Aorta (tissue), 5 donors: ENCODE measurements at places on chromosomes 7 and 10.
A peak's percentile ranks its signal among the peaks of the same experiment; 100 is the strongest.

DNA sequence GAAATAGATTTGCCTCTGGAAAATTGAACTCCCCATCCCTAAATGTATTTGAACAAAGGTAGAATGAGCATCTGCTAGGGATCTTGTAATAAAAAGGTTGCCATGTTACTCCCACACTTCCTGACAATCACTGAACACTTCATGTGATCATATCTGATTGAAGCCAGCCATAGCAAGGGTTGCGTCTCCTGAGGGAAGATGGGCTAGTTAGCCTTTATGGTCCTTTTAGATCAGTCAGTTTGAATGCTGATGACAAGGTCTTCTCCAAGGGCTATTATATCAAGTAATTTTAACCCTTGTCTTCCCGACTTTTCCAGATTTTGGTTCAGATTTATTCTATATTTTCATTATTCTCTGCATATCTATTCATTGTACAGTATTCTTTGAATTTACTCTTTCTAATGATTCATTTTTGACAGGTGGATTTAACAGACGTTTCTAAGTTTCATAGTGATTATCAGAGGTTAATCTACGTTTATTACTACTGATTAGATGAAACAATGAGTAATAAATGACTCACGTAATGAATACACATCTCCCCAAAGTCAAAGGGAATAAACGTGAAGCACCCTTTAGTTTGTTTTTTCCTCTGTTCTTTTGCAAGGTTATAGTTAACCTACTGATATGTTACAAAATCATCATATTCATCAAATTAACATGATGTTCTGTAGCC lies 28.1 kb downstream of the CSGALNACT2 start:
- DNase-seq, result no peak

DNA sequence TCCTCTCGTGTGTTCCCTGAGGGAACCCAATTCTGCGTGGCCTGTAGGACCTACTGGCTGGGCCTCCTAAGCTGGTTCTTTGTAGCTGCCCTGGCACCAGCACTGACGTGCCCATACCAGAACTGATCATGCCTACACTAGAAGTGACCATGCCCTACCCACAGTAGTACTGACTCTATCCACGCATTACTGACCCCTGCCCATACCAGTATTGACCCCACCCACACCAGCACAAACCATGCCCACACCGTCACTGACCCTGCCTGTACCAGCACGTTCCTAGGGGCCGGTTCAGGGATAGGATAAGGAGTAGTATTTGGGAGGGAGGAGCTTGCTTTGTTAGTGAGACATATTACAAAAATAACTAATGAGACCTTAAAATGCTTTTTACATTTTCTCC lies 88.0 kb downstream of the DOCK1 start:
- no peak for DNase-seq

DNA sequence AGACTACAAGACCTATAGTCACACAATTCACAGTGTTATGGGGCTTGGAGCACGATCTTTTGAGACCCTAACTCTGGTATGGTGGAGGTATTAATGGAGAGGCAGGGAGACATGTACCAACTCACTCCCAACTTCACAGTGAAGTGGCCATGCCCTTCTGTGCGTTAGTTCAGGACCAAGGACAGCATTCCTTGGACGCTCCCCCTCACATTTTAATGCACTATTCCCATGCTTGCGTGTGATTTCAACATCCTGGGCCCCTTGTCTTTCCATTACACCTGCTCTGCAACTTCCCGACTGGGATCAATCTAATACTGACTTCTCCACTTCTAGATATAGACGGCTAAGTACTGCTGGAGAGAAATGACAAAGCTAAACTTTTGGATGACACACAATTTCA lies 72.7 kb downstream of the PLCE1 start:
- DNase-seq, result no peak

GRCh38 chr10:118607768-118608354 lies 12.4 kb upstream of the PRLHR start:
- DNase-seq, result no peak

- DNase-seq, result no peak
Measured at GRCh38 chr10:122116331-122116730, 127.4 kb downstream of the TACC2 start.

DNA sequence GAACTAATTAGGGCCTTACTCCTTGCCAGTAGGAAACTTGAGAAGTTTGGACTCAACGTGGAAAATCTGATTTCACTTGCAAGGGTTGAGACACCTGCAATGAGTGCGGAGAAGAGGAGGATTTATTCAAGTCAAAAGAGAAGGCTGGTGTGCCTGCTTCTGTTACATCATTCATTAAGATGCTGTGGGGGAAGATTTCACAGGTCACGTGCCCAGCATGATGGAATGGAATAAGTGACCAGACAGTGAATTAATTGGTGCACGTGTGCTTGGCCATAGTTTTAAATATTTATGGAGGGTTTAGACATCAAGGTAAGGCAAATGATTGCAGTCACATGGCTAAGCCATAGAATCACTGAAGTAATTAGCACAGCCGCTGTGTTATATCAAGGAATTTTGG lies 155.0 kb downstream of the C7orf25 start:
- DNase-seq, result no peak

DNA sequence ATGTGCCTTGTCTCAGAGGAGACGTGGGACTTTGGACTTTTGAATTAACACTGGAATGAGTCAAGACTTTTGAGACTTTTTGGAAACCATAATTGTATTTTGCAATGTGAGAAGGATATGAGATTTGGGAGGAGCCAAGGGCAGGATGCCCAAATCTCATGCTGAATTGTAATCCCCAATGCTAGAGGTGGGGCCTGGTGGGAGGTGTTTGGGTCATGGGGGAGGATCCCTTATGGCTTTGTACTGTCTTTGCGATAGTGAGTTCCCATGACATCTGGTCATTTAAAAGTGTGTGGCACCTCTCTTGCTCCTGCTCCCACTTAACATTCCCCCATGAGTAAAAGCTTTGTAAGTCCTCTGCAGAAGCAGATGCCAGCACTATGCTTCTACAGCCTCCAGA lies 39.2 kb downstream of the DNAJC9 start:
- no peak for DNase-seq

DNA sequence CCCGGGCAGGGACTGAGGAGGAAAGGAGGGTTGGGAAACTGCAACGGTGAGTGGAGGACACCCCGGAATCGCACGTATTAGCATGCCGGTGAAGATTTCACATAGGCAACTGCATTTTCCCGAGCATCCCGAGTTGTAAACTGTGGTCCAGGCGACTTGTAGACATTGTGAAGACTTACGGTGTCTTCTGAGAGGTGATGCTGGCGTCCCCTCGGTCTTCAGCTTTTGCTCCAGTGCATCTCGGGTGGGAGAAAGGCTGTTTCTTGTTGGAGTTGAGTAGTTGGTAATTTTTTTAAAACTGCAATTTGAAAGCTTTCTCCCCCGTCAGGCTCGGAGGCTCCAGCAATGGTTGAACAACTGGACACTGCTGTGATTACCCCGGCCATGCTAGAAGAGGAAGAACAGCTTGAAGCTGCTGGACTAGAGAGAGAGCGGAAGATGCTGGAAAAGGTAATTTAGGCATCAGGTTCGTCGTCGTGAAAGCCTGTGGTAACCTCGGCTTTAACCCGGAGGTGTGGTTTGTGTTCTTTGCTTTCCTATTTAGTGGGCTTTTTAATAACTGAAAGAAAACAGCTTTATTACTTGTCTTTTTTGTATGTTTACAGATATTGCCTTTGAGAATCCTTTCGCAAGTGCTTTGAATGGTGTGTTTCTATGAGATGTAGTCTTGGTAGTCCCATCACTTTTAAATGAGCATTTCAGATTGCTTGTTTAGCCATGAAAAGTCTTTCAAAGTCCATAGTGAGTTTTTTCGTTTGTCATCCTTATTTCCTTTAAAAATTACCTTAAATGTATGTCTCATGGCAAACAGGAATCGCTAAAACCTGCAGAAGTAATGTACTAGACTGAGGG lies 687 bp downstream of the HELLS start:
- no peak for DNase-seq

GRCh38 chr10:43181146-43181545 lies 42.9 kb downstream of the CSGALNACT2 start:
- DNase-seq, result no peak

- DNase-seq, result peak; percentile 76
Measured at GRCh38 chr7:103075337-103075918, 488 bp downstream of the ARMC10 start.

- DNase-seq, result no peak
Measured at GRCh38 chr7:26663874-26664273, 200.5 kb downstream of the SKAP2 start.

DNA sequence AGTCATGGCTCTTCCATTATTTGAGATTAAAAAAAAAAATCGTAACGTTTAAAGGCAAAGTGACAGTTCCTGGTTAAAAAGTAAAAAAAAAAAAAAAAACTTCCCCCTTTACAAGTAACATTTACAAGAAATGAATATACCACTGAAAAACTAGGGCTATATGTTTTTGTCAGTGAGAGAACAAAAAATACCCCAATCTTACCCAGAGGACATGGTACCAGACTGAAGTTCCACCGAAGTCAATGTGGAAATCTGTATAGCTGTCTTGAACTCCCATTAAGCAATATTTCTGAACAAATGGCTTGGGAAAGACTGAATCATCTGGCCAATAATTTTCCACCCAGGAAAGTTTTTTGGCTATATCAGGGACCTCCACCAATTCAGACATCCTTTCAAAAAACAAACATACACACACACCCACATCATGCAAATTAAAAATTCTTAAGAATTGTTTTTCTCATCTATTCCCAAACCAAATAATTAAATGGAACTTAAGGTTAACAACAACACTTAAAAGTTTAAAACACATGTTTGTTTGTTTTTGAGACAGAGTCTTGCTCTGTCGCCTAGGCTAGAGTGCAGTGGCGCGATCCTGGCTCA lies 50.2 kb downstream of the KDM7A start:
- DNase-seq, result no peak

DNA sequence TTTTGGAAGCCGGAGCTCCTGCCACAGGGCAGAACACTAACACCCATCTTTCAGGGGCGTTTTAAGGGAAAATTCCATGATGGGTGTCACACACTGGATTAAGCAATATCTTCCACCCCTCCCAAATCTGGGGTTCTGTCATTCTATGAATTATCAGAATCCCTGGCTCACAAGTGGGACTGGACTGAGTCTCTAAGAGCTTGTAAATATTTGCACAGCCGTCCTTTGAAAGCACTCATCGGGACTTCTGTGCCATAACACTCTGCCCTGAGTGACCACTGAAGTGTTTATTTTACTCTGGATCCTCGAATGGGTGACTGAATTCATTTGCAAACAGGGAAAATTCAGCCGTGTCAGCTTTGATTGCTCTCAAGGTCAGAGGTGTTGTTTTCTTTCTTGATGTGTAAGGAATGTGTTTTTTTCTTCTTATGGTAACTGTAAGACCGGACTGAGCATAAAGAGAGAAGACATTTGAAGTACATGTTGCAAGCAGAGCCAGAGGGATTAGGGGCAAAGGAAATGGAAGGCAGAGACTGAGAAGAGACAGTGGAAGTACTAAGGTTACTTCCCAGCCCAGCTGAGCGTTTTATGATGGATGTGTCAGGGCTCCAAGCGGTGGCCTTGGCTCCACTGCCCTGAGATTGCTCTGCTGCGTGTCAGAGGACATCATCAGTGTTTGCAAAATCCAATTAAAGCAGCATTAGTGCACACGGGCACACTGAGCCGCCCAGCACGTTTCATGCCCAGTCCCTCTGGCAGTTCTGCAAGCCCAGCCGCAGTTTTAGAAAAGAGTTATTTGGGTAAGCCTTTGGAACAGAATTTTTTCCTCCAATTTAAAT lies 17.7 kb upstream of the GTPBP4 start:
- no peak for DNase-seq

DNA sequence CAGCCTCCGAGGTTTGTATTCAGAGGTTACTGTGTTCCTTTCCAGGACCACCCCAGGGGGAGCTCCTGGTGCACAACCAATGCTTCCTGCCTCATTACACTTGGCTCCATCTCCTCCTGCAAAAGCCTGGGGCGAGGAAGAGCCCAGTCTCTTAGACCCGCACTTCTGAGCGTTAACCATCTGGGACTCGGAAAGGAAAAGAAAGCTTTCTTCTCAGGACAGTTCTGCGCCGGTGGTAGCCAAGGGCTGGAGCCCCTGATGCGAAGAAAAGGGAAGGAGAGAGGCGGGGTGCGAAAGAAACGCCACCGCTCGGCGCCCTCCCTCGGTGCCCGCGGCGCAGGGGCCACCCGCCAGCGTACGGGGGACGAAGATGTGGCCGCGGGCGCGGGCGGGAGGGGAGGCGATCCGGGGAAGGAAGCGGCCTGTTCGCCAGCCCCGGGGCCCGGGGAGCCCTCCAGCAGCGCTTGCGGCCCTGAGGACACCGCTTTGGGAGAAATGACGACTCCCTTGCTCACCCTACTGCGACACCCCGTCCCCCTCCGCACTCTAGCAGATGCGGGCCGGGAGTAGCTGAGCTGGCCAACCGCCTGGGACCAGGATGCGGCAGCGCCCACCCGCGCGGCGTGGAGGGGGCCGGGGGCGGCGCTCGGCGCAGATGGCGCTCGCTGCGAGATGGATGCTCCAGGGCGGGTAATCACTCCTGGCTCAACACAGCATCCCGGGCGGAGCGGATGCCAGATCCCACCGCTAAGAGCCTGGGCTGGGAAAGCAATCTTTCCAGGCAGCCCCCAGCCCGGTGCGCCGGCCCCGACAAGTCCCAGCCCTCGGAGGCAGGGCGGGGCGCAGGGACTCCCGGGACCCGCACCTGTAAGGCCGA lies 1.3 kb downstream of the NRCAM start:
- no peak for DNase-seq

DNA sequence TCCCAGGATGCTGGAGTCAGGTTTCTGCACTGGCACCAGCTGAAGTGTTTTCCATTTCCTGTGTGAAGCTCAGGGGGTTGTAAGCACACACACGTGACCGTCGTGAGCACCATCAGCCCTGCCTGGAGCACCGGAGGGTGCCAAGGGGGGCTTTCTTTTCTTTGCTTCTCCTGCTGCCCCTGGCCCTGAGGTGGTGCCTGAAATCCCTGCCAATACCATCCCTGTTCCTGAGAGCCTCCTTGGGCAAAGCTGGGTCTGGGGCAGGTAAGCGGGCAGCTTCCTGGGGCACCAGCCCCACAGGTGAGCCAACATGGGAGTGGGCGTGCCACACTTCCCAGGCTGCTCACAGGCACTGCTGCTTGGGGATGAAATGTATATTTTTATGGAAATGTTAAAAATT lies 593.6 kb downstream of the DNAJB6 start:
- DNase-seq, result peak; percentile 42

GRCh38 chr10:132120200-132120599 lies 54.5 kb downstream of the JAKMIP3 start:
- peak; percentile 20 for DNase-seq

DNA sequence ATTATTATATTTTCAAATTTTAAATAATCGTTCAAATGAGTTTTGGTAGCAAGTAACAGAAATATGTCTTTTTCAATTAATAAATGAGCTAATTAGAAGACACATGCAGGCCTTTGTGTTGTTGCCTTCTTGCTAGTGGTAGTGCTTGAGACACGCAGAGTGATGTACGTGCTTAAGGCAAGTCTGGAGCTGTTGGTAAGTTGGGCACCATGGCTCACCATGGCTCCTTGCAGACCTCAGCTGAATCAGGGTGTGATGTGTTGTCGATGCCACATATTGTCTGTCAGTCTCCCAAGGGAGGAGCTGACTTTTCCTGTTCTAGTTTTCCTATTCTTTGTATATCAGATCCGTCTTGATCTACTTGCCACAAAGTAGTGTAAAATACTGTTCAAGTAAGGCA lies 8.3 kb downstream of the CDK14 start:
- DNase-seq, result no peak
